ENCODE measurements at places on chromosomes 7 and 10.

- no peak for DNase-seq
These were observed 124.9 kb downstream of the ARHGAP12 start for GRCh38 chr10:31803606-31804351.

DNA sequence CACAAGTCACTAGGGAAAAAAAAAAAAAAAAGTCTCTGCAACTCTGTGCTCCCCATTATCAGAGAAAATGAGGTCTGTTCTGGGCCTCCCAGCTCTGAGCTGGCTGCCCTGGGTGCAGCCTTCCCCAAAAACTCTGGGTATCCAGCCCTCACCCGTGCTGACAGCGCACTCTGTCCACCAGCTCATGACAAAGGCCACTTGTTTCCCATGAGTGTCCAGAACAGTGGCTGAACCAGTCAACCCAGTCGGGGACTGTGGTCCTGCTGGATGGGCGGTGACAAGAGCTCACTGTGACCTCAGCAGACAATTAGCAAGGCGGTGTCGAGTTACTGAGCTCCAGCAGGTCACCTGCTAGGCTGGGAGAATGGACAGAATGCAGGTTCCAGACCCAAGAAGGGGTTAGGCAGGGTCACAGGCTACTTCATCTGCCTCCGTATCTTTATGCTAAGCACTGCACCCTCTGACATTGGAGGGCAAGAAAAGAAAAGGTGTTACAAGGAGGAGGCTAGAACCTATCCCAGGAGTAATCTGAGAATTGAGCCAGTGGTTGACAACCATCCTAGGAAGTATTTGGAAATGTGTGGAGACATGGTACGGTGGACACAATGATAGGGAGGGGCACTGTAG lies 37.2 kb downstream of the DLG5 start:
- no peak for DNase-seq

DNA sequence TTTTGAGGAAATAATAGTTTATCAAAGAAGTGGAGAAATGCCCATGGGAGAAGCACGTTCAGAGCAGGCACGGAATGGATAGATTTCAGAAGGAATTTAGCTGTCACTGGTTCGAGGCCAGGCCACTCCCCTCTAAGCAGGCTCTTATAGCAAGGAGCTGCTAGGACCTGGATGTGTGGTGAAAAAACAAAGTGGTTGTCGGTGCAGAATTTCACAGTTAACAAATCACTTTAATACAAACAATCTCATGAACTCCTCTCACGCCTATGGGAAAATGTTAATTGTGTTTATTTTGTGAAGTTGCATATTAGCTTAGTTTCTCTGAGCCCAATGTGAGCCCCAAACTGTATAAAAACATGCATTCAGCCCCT lies 176.3 kb downstream of the PKD1L1 start:
- DNase-seq = no peak

DNA sequence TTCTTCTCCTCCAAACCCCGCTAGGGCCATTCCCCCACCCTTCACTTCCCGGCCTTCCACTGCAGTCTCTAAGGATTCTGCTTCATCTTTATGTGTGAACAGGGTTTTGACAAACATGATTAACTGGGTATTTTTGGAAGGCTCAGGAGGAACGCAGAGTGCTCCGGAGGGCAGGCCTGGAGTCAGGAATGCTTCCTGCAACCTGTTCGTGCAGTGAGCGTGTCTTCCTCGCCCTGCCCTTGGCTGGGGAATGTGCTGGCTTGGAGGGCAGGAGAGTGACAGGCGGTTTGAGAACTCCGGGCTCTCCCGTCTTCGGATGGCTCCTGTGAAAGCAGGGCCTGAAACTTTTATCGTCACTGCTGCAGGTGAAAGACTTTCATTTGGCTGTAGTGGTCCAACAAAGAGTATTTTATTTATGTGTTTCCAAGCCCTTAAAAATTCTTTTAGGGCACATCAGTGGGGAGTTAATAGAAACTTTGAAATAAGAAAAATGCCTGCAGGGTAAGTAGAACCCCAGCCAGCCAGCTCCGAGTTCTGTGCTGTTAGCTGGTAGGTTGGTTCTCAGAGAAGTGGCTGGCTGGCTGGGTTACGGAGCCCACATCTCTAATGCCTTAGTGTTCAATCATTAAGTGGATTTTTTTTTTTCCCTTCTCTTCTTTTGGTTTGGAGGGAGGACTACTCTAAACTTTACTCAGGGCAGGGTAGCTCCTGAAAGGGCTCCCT lies 51.0 kb downstream of the TCF7L2 start:
- DNase-seq = no peak

DNA sequence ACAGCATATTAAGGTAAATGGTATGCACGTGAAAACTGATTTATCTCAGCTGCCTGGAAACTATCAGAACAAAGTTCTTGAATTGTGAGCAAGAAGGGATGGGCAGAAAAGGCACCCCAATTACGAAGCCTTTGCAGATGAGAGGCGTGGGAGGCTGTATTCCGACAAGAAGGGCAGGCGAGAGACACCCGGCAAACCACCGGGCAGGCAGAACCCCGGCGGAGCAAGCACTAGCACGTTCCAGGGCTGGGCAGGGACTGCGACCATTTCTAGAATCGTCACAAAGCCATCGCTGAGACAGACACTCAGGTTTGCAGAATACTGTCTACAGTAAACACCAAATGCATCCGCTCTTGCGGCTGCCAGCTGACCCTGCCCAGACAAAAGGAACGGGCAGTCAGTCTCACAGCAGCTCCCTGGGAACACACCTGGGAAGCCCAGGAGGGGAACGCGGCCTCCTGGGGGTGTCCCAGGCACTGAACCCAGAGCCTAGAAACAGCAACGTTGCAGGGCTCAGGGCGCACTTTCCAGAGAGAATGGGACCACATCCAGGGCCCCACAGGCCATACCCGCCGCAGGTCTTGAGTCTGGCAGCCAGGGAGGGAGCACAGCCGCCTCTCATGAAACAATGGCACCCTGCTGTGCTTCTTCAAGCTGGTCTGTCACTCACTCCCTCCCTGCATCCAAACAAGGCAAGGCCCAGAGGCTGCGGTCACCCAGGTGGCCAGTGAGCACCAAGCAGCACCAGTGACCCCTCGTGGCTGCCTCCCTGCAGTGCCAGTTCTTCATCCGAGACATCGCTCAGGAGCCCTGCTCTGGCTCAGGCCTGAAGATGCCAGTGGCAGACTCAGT lies 261.9 kb downstream of the PTPRN2 start:
- DNase-seq = peak; percentile 90

DNA sequence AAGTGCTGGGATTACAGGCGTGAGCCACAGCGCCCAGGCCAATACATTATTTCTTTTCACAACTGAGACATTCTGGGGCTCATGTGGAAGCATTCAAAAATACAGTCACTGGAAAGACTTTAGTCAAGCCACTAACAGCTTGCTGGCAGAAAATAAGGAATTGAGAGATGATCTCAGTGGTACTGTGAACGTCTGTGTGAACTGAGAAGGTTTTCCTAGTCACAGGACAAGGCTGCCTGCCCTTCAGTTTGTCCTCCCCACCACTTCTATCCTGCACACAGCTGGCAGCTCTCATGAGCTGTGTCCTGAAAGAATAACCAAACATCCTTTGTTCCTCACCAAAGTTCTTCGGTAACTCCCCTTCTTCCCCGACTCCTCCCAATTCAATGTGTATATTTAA lies 31.3 kb upstream of the ITGA8 start:
- no peak for DNase-seq

- peak; percentile 73 for DNase-seq
These were observed 50.1 kb downstream of the COL1A2 start for GRCh38 chr7:94444813-94445212.

DNA sequence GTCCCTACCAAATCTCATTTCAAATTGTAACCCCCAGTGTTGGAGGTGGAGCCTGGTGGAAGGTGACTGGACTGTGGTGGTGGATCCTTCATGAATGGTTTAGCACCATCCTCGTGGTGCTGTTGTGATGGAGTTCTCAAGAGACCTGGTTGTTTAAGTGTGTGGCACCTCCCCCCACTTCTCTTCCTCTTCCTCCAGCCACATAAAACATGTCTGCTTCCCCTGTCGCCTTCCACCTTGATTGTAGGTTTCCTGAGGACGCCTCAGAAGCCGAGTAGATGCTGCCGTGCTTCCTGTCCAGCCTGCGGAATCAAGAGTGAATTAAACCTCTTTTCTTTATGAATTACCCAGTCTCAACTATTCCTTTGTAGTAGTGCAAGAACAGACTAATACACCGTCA lies 21.0 kb downstream of the GRB10 start:
- no peak for DNase-seq

DNA sequence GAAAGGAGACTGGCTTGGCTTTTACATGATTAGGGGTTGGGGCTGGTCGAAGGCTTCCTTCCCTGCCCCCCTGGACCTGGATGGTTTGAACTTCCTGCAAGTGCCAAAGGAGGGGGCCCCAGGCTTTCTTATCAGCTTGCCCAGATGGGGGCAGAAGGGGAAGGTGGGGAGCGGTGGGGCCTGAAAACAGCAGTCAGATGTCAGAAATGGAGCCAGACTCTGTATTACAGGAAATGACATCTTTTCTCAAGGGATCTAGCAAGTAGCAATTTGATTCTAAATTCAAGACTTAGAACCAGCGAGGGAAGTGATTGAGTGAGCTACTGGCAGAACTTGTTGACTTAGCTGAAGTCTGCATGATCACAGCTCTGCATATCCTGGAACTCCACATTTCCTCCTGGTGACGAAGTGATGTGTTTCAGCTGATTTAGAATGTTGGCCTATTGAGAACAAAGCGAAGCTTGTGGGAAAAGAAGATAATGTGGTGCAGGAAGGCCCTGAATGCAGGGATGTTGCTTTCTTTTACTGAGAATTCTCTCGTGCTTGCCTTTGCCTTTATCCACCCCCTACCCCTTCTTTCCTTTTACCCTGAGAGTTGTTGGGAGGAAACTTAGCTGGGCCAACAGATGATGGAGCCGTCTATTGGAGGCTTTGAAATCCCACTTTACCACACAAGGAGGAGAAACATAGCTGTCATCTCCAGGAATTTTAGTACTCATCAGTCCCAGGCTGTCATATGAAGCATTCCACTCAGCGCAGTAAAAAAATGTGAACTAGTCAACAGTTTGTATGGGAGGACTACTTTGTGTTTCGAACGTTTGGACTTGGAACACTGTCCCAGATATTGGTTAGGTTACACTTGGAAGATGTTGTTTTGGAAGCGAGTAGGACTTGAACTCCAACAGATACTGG lies 43.2 kb downstream of the CCNY start:
- DNase-seq = no peak

- DNase-seq = no peak
These were observed 159.8 kb downstream of the DNAJB6 start for GRCh38 chr7:157496416-157497275.

- no peak for DNase-seq
These were observed 54.4 kb downstream of the ZNF277 start for GRCh38 chr7:112260911-112261310.

DNA sequence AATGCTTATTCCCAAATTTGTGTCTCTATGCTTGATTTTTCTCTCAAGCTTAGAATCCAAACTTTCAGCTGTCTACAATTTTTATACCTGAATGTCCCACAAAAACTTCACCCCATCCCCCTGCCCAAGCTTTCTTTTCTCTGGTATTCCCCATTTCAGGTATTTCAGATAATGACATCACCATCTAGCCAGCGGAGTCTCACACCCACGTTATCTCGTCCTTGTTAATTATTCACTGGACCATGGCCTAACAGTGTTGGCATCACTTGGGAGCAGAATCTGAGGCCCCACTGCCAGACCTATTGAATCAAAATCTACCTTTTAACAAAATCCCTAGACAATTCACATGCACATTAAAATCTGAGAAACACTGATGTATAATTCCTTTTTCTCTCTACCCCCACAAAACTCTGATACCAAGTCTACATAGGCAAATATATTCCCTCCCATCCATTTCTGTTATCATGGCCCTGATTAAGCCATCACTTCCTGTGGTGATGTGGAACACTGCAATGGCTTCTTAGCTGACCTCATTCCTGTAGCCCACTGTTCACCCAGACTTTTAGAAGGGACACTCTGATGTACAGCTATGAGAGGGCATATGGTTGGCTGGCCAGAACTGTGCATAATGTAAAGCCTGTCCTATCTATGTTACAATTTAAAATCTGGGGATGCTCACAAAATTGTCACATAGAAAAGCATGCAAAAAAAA lies 31.4 kb downstream of the ZNF438 start:
- DNase-seq = no peak

- DNase-seq = no peak
These were observed 43.2 kb downstream of the BTRC start for GRCh38 chr10:101397140-101397539.

DNA sequence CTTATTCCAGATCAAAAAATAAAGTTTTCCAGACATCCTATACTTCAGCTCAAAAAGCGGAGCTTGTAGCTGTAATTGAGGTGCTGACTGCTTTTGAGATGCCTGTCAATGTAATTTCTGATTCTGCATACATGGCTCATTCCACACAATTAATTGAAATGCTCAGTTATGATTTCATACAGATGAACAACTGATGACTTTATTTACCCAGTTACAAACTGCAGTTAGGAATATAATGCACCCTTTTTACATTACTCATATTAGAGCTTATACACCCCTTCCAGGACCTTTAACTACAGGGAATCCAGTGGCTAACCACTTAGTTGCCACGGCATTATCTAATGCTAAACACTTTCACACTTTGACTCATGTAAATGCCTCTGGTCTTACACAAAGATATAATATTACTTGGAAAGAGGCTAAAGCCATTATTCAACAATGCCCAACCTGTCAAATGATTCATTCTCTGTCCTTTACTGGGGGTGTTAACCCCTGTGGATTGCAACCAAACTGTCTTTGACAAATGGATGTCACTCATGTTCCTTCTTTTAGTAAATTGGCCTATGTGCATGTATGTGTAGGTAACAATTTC lies 147.3 kb downstream of the ZNF33B start:
- no peak for DNase-seq

GRCh38 chr7:80443325-80443724 lies 68.5 kb downstream of the GNAT3 start:
- no peak for DNase-seq

DNA sequence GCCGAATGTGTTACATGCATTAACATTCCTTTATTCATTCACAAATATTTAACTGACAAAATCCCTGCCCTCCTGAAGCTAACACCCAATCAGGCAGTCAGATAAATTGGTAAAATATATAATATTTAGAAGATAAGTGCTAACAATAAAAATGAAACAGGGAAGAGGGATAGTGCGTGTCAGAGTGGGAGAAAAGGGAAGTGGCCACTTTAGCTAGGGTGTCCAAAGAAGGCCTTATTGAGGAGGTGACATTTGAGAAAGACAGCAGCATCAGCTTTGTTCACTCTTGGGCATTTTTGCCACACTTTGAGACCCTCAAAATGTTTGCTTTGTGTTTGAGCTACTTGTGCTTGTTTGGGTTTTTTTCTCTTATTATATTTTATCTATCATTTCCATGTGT lies 317.8 kb downstream of the SNX13 start:
- DNase-seq = no peak

GRCh38 chr7:37322831-37323230 lies 125.8 kb downstream of the ELMO1 start:
- no peak for DNase-seq

All from NCI-H1092 (cell line).